ENCODE measurements at places on chromosomes 12 and 14. TPM values are rescaled to one million over a fixed set of nuclear protein-coding genes. Genes with fewer than 3 reads are reported as not detected.

The PRR4 gene
- 1.9 TPM for total RNA-seq

GRCh38 chr14:20477211-20477876, 8.1 kb downstream of the PNP start:
- DNase-seq, result no peak

- no peak for DNase-seq
Observed at GRCh38 chr12:77189458-77189857, 124.1 kb upstream of the E2F7 start.

The HOXC10 gene
- not detected for total RNA-seq

GRCh38 chr14:36443374-36443773, 76.7 kb downstream of the NKX2-1 start:
- DNase-seq, result no peak

The POTEG gene
- total RNA-seq, result not detected

The RFLNA gene
- total RNA-seq, result 9.7 TPM
